ENCODE measurements at places on chromosomes 1 and 21.

GRCh38 chr1:153651771-153652170 is 6.7 kb upstream of the SNAPIN start:
- DNase-seq = no peak

GRCh38 chr21:31326522-31327242 is 17.4 kb downstream of the TIAM1 start:
- no peak for DNase-seq

DNA sequence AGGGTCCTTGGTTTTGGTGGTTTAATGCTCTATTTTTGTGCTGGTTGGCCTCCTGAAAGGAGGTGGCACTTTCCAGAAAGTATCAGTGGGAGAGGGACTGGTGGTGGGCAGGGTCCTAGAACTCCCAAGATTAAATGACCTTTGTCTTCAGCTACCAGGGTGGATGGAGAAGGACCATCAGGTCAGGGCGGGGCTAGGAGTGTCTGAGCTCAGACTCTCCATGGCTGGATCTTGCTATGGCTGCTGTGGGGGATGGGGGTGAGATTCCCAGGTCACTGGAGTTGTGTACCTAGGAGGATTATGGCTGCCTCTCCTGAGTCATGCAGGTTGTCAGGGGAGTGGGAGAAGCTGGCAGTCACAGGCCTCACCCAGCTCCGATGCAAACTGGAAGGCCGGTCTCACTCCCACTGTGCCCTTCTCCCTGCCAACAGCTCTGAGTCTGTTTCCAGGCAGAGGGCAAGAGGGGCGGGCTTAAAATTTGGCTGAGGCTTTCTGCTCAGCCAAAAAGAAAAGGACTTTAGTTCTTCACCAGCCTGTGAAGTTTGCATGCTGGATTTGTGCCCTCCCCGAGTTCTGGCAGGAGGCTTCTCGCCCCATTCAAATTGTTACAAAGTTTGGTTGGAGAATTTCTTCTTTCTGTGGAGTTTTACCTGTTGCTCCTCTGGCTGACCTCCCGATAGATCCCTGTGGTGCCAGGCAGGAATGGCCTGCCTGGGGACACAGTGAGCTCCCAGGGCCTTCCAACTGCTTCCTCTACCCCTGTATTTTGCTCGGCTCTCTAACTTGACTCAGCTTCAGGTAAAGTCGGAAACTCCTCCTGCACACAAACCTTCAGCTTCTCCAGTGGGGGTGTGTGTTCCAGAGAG is 13.1 kb upstream of the KYAT3 start:
- DNase-seq = no peak

DNA sequence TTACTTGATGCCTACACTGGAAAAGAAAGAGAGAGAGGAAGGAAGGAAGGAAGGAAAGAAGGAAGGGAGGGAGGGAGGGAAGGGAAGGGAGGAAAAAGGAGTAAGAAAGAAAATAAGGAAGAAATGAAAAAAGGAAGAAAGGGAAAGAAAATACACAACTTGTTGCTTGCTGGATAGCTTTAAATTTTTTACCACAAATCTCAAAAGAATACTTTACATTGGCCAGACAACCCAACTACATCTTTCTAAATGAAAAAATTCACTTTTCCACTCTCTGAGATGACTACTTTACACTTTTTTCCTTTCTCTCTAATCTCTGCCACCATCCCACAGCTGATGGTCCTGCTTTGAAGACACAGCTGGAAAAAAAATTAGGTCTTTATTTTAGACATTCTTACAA is 228.9 kb upstream of the FAM78B start:
- no peak for DNase-seq

- DNase-seq = peak; percentile 35
Measured at GRCh38 chr1:67084765-67085318, 30.9 kb upstream of the SLC35D1 start.

DNA sequence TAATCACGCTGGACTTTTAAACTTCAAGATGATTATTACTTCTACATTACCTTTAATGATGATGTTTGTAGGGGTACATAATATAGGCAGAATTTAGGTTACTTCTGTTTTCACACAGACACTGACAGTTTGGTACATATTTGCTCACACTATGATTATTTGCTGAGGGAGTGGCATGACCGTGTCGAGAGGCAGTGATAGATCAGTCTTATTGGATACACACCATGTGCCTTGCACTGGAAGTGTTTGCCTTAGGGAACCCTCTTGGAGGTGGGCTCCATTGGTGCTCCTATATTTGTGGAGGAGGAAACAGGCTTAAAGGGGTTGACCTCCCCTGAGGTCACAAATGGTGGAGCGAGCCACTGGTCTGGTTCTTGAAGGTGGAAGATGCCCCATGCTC is 132.1 kb downstream of the PRDM2 start:
- no peak for DNase-seq

GRCh38 chr1:93702111-93702827 is 20.6 kb upstream of the BCAR3 start:
- no peak for DNase-seq

GRCh38 chr1:91697416-91697815 is 188.5 kb downstream of the TGFBR3 start:
- no peak for DNase-seq

GRCh38 chr1:206982216-206982615 is 12.0 kb upstream of the FCAMR start:
- peak; percentile 56 for DNase-seq

- no peak for DNase-seq
Measured at GRCh38 chr1:44817771-44818495, 9.6 kb downstream of the BTBD19 start.

DNA sequence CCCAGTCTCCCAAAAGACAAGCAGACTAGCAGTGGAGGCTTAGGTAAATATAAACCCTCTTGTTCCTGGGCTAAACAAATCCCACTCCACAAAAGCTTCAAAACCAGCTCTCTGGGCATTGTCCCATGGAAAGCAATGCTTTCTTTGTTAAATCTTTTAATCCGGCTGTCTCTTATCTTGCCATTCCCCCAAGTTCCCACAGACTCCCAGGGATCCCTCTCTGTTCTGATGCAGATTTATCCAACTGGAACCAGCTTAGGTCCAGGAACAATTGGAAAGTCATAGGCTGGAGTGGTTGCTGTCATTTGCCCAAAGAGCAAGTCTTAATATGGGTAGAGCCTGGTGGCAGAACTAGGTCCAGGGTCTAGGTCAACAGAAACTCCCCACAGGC is 110.1 kb upstream of the ATP1A1 start:
- no peak for DNase-seq

- DNase-seq = no peak
Measured at GRCh38 chr1:66012106-66012784, 219.6 kb downstream of the PDE4B start.

DNA sequence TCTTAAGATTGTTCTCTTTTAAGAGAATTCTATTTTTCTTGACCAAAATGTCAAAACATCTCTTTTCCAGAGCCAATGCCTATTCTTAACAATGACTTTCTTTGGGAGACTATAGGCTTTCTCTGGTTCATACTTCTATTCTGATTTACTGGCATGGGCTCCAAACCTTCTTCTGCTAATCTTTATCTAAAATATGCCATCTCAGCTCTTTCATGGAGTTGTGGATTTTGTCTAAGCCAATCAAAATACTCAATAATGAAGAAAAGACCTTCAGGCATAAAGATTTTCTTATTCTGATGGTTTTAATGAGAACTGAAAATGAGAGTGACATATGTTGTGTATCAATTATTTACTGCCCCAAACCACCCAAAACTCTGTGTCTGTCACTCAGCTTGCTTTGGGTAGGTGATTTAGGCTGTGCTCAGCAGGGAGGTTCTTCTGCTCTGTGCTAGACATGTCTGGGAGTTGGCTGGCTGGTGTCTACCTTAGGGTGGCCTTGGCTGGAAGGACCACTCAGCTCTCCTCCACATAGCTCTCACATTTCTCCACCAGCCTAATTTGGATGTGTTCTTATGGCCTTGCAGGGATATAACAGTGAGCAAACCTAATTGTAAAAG is 270.8 kb downstream of the PRDM2 start:
- no peak for DNase-seq

GRCh38 chr1:14263671-14264070 is 334.8 kb upstream of the KAZN start:
- no peak for DNase-seq

- DNase-seq = no peak
Measured at GRCh38 chr1:170481000-170481399, 51.0 kb upstream of the GORAB start.

DNA sequence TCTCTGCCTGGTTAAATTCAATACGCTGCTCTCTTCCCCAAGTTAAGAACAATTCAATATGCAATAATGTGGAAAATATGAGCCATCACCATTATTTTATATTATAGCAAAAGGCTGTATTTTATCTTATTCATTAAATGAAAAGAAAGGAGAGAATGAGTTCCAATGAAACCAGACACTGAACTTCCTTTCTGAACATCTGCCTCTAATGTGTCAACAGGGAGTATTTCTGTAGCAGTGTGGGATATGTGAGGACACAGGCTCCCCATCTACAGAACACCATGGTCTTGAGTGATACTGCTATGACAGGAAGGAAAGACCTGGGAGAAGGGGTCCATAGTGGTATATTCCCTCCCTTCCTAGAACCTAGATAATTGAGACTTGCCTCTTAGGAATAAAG is 46.3 kb downstream of the CASQ2 start:
- DNase-seq = no peak

- DNase-seq = no peak
Measured at GRCh38 chr1:174209347-174210187, 50.2 kb downstream of the RABGAP1L start.

DNA sequence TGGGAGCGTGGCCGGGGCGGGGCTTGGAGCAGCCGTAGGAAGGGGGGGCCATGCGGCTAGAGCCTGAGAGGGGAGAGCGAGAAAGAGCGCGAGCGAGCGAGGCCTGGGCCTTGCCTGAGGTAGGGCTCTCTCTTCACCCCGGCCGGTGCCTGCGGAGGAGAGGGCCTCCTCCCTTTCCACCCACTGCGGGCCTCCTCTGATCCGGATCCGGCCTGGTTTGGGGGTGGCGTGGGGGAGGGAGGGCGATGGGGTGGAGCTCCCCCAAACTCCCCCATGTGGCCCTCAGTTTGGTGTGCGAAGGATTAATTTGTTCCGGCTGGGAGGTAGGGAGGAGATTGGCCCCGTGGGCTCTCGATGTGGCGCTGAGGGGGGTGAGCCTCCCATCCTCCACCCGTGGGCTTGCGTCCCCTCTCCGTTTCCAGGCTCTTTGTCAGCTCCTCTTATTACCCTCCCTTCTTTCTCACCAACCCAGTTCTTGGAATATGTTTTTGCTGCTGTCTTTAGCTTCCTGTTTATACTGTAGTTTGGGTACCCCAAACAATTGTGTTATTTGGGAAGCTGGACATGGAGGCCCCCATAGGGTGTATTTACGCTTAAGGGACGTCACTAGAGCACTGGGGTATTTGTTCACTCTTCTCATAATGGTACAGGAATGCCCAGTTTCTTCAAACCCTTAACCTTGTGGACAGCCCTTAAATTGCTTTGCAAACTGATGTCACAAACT is 685 bp downstream of the UBAP2L start:
- DNase-seq = peak; percentile 65

- no peak for DNase-seq
Measured at GRCh38 chr1:210915890-210916507, 217.9 kb downstream of the KCNH1 start.

DNA sequence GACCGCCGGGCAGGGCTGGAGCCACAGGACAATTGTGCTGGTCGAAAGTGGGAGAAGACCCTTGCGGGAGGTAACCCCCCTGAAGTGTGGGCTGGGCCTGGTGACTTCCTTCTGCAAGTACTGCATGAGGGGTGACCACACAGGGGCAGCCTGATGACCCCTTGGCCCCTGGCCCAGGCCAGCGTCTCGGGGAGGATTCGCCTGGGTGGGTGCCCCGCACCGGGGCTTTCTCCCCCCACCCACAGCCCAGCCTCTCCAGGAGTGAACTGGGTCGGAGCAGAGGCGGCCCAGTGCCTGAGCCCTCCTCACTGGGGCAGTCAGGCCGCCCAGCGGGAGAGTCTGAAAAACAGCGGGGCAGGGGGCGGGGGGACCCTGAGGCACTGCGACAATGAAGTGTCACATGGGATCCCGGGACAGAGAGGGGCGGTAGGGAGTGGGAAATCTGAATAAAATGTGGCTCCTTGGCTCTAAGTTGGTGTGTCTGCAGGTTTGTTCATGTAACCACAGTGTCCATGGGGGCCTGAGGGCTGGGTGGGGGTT is 1.6 kb upstream of the DNMT3L start:
- no peak for DNase-seq

DNA sequence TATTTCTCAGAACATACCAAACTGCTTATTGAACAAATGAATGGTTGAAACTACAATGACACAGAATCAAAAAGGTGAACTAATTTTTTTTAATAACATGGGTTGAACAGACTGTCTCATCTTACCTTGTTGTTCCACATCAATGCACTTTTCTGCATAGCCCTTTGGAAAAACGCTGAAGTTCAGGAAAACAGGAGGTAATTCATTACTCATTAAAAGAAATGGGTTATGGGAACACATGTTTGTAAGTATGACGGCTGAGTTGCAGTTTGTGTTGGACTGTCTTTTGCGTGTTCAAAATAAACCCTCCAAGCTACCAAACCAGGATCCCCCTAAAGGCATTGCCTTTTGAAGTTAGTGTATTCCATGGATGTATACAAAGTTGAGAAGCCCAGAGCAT is 514.9 kb upstream of the PKN2 start:
- no peak for DNase-seq

DNA sequence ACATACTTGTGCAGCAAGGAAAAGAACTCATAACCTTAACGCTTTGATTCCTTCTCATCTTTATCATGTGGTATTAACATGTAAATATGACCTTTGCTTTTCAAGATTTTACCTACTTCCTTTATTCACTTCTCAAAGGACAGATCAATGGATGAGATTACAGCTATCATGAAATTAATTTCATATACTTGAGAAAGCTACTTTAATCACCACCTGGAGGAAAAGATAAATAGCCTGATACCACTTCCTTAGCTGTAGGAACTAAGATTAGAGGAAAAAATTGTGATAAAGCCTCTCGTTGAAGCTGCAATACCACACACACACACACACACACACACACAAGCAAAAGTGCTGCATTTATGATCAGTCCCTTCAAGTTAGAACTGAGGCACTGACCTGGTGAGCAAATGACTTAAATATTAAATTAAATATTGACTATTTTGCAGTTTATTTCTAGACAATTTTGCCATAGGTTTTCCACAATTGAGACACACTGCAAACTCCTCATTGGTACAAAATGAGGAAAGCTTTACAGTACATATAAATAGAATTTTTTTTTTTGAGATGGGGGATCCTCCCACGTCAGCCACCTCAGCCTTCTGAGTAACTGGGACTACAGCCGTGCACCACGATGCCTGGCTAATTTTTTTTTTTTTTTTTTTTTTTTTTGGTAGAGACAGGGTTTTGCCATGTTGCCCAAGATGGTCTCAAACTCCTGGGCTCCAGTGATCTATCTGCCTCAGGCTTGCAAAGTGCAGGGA is 27.2 kb upstream of the DMRTB1 start:
- DNase-seq = no peak

GRCh38 chr1:101205457-101205856 is 31.4 kb upstream of the S1PR1 start:
- no peak for DNase-seq

DNA sequence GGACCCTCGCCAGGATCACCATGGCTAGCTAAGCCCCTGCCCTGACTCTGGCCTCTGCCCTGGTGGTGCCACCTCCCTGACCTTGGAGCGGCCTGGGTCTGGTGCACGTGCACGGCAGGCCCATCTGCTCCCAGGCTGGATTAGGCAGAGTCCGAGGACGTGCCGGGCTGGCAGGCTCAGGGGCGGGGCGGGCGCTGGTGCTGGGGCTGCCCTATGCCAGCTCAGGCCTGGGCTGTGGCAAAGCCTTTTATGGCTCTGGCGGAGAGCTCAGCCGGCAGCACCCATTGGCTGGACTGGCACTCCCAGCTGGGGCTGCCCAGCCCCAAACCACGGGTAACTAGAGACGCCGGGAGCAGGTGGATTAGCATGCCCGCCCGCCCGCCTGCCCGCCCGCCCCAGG is 17.1 kb upstream of the EDN2 start:
- DNase-seq = peak; percentile 14

Measured in NCI-H1417 (cell line).